Activated naive CD4-positive, alpha-beta T cell treated with anti-CD3 and anti-CD28 coated beads, Interleukin-2, amount 10 ng/mL, durations not matched to agents 5 hours and 36 hours (primary cell): ENCODE measurements at places on chromosomes 4 and X. TPM values are rescaled to one million over a fixed set of nuclear protein-coding genes. Genes with fewer than 3 reads are reported as not detected.

BCAP31 gene
- total RNA-seq = 139 TPM

AKAP4 gene
- total RNA-seq = not detected

TMEM144 gene
- total RNA-seq = not detected

DUX4 gene
- total RNA-seq = not detected

NCAPG gene
- 62.7 TPM for total RNA-seq

HEPH gene
- not detected for total RNA-seq

OTUD5 gene
- total RNA-seq = 55.2 TPM

GPR119 gene
- total RNA-seq = not detected

SSX2 gene
- total RNA-seq = not detected

PABPC4L gene
- total RNA-seq = not detected

PLXNB3 gene
- total RNA-seq = 0.05 TPM

LRIT3 gene
- 0.19 TPM for total RNA-seq

CT45A10 gene
- total RNA-seq = not detected

DMRTC1 gene
- total RNA-seq = not detected

ARHGAP4 gene
- total RNA-seq = 353 TPM

RHOXF2 gene
- total RNA-seq = not detected

GPC3 gene
- total RNA-seq = 1.1 TPM

GSTCD gene
- 7.6 TPM for total RNA-seq

BEX2 gene
- total RNA-seq = 20.2 TPM

ITGB1BP2 gene
- total RNA-seq = 3.9 TPM
